ENCODE measurements at places on chromosomes 16 and 17.

- DNase-seq = no peak
Measured at GRCh38 chr17:66724581-66725341, 110.2 kb upstream of the CACNG5 start.

DNA sequence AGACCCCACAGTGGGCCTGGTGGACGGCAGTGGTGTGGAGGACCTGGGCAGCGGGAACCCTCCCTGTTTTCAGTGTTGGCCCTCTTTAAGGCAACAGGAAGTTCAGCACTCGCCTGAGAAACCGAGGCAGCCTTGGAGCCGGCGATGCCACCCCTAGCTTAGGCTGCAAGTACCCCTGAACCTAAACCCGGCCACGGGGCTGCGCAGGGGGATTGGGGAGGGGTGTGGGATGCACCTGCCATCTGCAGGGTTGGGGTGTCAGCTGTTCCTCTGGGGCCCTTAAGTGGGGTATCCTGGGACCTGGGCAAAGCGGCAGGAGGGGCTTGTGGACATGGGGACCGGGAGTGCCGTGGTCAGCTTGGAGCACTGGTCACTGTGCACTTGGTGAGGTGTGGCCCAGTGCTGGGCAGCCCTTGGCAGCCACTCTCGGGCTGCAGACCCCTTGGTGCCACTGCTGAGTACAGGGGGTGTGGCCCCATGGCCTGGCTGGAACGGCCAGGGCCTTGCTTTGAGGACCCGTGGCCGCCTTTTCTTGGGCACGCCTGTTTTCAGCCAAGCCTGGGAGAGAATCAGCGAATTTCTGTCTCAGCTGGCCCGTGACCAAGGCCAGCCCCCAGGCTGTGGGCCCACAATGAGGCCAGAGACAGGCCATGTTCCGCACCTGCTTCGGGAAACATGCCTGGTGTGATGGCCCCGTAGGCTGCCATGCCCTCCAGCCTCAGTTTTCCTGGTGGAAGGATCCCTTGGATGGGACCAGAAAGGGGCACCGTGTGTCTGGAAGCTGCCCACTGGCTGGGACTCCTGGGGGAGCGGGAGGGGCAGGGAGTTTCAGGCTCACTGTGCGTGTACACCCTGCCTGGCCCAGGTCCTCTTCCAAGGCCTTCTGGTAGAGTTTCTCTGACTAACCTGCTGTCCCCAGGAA is 4.1 kb upstream of the SLC25A10 start:
- no peak for DNase-seq

DNA sequence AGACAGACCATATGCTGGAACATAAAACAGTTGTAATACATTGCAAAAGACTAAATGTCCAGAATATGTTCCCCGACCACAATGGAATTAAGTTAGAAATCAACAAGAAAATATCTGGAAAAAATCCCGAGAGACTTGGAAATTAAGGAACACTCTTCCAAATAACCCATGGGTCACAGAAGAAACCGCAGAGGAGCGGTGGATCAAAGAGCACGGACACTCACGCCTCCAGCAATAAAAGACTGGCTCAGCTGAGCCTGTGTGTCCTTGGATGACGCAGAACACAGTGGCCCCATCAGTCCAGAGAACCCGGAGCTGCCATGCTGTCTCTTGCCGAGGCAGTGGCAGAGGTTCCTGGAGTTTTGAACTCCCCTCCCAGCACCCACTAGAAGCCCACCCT is 30.9 kb upstream of the FOXF1 start:
- DNase-seq = no peak

GRCh38 chr17:56577843-56578204 is 15.7 kb upstream of the NOG start:
- no peak for DNase-seq

DNA sequence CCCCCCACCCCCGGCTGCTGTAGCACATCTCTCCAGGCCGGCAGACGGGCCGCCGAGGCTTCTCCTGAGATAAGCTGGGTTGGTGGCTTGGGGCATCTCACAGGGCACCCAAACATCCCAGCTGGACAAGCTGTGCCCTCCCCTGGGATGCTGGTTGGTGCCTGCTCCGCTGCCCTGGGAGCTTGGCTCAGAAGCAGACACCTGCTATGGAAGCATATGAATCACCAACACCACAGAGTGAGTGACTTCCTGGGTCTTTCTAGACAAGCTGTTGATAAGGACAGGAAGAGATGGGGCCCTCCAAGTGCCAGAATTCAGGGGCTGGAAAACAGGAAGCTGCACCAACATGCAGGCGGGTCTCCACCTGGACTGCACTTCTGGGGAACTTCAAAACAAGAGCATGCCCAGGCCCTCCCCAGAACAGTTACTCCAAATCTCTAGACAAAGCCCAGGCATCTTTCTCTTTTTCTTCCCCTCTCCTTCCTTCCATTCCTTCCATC is 13.7 kb downstream of the C16orf95 start:
- peak; percentile 57 for DNase-seq

- DNase-seq = peak; percentile 12
Measured at GRCh38 chr17:75010683-75011400, 1.6 kb upstream of the MRPL58 start.

GRCh38 chr16:3807425-3808123 is 72.9 kb downstream of the CREBBP start:
- no peak for DNase-seq

- no peak for DNase-seq
Measured at GRCh38 chr17:46046957-46047356, 47.9 kb downstream of the STH start.

- DNase-seq = no peak
Measured at GRCh38 chr17:31444026-31444425, 52.6 kb downstream of the RAB11FIP4 start.

DNA sequence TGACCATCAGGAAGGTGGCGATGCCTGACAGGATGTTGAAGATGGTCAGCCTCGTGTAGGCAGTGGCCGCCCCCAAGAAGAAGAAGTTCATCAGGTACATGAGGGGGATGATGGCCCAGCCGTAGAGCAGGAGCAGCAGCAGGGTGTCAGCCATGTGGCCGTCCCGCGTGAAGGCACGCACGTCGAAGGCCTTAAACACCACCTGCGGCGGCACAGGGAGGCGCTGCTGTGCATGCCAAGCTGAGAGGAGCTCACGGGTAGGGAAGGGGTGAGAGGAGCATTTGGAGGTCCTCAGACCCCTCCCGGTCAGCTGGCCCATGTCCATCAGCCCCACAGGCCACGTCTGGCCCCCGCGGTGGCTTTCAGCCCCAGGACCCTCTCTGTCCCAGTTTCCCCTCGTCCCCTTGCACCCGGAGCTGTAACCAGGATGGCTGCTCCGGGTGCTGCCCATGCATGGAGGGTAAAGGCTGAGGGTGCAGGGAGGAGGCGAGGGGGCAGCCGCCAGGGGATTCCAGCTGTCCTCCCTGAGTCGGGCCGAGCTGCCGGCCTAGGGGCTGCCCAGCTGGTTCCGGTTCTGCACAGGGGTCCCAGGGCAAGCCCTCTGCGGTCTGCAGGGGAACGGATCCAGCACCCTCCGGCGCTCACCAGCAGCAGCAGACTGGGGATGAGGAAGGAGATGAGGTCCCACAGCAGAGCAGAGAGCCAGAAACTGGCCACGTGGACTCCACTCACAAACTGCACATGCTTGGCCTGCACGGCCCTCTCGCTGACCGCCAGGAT is 17.1 kb upstream of the RNPS1 start:
- no peak for DNase-seq

DNA sequence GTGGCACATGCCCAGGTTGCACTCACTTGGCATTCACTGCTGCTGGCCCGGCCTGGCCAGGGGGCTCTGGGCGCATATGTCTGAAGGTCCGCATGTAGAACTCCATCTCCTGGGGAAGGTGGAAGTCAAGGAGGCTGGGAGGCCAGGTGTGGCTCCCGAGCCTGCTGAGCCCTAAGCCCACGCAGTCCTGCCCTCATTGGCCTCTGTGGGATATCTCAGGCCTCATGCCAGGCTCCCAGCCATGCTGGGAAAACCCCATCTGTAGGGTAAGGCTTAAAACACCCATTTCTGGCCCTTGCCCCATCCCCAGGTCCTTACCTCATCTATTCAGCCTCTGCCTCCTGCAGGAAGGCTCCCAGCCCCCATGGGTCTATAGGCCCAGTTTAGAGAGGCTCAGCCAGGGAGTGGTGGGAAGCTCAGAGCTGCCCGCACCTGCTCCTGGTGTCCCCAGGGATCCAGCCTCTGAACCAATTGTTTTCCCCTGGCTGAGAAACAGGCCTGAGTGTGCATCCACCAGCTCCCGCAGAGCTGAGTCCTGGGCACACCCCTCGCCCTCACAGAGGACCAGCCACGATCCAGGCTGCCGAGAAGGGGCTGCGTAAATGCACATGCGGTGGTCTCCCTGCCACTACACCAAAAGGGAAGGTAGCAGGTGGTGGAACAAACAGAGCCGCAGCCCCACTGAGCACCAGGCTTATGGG is 2.3 kb upstream of the TPPP3 start:
- no peak for DNase-seq

- DNase-seq = peak; percentile 64
Measured at GRCh38 chr17:45284176-45285140, 22.6 kb upstream of the SPATA32 start.

DNA sequence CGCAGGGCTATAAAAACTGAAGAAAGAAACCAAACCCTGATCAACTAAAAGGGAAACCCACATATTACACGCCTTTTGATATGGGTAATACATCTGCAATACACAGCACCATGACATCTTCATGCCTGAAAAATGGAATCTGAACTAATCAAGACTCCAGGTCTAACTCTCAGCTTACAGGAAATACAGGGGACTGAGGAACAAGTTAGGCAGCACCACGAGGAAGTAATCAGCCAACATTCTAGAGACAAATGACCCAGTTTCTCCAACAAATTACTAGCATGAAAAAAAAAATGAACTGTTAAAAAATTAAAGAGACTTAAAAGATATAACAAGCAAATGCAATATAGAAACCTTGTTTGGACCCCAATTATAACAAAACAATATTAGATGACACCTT is 9.1 kb downstream of the SLC39A11 start:
- no peak for DNase-seq

DNA sequence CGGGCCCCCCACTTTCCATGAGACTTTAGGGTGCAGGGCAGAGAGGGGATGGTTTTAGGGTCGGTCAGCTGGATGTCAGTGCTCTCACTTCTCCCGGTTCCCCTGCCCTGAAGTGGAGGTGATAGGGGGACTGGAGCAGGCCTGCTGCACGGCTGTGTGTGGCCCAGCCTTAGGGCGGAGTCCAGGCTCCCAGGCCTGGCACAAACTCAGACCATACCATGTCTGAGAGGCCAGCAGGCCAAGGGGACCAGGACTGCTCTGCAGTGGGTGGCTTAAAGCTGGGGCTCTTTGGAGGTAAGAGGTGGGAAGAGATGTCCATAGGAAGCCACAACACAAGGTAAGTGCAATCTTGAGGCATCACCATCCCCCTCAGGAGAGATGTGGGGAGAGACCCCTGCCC is 8.3 kb downstream of the TFAP4 start:
- DNase-seq = peak; percentile 27

DNA sequence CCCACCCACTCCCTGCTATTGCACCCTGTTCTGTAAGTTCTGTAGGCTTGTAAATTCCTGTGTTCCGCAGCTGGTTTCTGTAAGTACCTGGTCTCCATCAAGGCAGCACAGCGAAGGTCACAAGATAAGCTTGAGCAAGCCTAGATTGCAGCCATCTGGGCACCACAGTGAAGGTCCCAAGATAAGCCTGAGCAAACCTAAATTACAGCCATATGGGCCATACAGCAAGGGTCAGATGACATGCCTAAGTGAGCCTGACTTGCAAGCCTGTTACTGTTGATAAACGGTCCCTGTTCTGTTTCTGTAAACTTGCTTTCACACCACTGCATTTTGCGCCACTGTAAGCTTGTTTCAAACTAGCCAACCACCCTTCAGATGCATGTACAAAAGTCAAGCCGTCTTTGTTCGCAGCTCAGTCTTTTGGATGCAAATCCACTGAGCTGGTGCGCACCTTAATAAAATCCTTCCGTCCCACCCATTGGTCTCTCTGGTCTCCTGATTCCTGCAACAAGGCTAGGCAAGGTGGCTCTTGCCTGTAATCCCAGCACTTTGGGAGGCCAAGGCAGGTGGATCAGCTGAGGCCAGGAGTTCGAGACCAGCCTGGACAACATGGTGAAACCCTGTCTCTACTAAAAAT is 42.6 kb upstream of the ATF7IP2 start:
- no peak for DNase-seq

- DNase-seq = no peak
Measured at GRCh38 chr17:31099016-31099415, 4.2 kb downstream of the NF1 start.

DNA sequence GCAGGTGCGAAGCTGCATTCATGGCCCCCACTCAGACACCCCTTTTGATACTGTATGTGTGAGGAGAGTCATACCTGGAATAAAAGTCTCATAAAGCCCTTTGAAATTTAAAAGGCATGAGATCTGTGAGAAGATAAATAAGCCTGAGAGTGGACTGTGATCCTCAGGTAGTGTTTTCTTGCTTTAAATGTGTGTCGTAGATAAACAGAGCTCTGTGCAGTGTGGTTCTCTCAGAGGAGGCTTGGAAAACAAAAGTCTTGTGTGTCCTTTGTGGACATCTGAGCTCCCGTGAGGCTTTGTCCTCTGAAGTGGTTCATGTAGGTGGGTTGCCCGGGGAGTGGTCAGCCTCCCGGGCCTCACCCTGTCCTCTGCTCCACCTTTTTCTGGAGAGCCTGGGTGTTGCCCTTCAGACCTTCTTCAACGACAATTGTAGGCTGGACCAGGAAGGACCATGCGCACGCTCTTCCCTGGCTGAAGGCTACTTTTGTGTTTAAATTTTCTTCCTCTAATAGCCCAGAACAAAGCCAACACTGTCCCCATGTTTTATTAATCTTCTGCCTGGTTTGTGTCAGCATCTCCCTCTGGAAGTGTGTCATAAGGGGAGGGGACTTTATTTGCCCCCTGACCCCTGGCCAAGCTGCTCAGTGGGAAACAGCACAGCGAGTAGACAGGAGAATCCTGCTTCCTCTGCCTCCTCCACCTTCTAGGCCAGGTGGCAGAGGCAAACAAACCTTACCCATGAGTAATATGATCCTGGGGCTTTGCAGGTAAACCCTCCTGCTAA is 151.2 kb downstream of the MSI2 start:
- DNase-seq = peak; percentile 32

DNA sequence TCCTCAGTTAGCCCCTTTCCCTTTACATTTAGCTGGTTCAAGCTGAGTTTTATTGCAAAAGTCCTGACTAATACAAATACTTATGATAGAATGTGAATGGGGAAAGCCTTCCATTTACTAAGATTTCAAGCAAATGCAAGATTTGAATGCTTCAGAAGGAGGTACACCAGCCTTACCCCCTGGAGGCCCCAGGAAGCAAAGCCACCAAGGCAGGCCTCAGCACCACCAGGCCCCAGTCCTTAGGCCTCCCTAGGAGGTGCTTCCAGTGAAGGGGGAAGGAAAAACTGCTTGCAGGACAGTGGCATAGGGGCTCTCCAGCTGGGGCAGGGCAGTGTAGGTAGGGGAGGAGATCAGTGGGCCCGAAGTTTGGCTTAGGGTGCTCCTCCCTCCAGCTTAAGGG is 7.3 kb upstream of the PRPSAP2 start:
- DNase-seq = no peak

- DNase-seq = peak; percentile 89
Measured at GRCh38 chr16:89241187-89242007, 23.9 kb downstream of the ZNF778 start.

GRCh38 chr17:82440991-82441627 is 9.4 kb downstream of the CYBC1 start:
- DNase-seq = no peak

GRCh38 chr16:81626181-81626674 is 152.9 kb upstream of the PLCG2 start:
- DNase-seq = no peak

GRCh38 chr16:79210607-79211006 is 389.9 kb downstream of the MAF start:
- no peak for DNase-seq

GRCh38 chr16:23826528-23827045 is 9.2 kb upstream of the PRKCB start:
- peak; percentile 91 for DNase-seq

- DNase-seq = no peak
Measured at GRCh38 chr17:65062171-65062915, 5.8 kb upstream of the GNA13 start.
